ENCODE measurements at places on chromosomes 3 and 15.
A peak's percentile ranks its signal among the peaks of the same experiment; 100 is the strongest.

DNA sequence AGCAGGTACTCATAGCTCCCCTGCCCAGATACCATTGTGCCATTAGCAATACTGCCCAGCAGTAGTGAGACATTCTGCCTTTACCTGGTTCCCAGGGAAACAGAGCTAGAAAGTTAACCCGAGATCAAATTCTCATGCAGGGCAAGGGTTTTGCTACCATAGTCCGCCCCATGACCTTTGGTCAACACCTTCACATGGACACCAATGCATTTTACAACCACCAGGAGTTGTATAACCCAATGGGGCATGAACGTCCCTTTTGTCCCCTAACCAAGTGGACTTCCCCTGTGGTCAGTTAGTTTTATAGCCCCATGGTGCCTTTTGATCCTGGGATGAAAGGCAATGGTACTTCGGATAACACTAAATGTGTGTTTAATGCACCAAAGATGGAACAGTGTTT, 151.7 kb upstream of the IQSEC1 start:
- DNase-seq = no peak

DNA sequence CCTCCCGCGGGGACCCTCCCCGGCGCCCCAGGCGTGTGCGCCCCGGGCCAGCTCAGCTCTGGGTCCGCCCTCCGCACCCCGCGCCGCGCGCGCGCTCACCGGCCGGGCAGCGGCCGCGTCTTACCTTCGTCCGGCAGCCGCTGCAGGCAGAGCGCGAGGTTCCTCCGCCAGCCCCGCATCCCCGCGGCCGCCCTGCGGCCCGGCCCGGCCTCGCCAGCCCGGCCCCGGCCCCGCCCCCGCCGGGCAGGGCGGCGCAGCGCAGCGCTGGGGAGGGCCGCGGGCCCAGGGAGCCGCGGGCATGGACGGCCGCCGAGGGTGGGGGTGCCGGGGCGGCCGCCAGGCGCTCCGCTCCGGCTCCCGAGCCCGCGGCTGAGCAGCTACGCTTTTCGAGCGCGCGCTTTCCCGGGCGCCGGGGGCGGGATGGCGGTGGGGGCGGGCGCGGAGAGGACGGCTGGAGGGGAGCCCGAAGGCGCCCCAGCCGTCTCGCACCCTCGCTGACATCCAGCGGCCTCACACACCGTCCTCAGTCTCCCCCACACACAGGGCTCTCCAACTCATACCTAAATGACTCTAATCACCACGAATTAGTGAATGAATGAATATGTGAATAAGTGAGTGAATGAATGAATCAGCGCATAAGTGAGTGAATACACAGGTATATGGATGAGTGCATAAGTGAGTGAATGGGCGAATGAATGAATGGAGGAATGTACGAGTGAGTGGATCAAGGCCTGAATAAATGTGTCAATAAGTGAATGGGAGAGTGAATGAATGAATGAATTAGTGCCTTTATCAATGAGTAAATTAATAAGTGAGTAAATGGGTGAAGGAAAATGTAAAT, 48.5 kb upstream of the CCDC174 start:
- no peak for DNase-seq

DNA sequence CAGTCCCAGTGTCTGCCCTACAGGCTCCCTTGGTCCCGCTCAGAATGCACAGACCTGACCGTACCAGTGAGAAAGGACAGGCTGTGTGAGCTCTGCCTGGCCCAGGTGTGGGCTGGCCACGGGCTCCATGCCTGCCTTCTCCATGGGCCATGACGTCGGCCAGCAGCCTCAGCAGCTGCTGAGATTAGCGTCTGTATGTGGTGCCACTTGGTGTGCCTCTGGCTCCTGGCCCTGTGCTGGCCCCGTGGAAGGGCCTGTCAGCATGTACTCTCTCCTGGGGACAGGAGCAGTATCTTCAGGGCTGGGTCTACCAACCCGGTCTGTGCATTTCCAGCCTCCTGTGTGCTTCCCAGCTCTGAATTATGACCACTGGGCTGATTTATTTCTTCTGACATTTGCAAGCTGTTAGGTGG, 25.7 kb downstream of the KLF13 start:
- no peak for DNase-seq

GRCh38 chr3:148631124-148631903, 66.4 kb upstream of the AGTR1 start:
- DNase-seq = no peak

GRCh38 chr15:91559066-91559465, 294.4 kb upstream of the SLCO3A1 start:
- DNase-seq = no peak

DNA sequence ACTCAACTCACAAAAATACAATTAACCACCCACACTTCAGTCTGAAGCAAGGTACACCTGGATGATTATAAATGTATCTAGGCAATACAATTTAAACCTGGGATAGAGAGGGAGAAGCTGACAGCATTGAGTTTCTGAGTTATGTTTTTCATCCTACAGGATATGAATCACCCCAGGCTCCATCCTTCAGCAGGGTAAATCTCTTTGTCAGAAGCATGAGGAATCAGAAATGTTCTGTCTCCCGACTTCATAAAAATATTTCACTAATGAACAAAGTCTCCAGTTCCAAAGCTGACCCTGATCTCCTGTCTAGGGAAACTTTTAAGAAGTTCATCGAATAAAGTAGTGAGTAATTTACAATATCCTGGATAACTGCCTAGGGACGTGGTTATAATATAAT, 25.5 kb upstream of the FRMD4B start:
- peak; percentile 35 for DNase-seq

DNA sequence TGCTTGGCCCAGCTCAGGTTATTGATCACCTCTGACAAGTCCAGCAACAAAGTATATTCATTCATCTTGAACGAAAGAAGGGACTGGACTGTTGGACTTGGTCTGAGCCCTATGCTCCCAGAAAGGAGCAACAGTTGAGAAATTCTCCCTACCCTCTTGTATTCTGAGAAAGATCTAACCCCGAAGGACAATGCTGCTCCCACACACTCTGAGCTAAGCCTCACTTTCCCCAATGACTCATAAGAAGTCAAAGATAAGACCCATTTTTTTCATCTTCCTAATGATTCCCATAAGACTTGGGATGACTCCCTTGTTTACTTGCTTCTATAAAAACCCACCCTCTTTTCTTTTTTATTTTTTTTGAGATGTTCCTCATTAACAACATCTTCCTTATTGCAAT, 549.4 kb upstream of the MDFIC2 start:
- peak; percentile 58 for DNase-seq
